ENCODE measurements at places on chromosomes 6 and 20.

- DNase-seq = peak; percentile 36
These were observed 538 bp upstream of the ZFP64 start for GRCh38 chr20:52191916-52192718.

DNA sequence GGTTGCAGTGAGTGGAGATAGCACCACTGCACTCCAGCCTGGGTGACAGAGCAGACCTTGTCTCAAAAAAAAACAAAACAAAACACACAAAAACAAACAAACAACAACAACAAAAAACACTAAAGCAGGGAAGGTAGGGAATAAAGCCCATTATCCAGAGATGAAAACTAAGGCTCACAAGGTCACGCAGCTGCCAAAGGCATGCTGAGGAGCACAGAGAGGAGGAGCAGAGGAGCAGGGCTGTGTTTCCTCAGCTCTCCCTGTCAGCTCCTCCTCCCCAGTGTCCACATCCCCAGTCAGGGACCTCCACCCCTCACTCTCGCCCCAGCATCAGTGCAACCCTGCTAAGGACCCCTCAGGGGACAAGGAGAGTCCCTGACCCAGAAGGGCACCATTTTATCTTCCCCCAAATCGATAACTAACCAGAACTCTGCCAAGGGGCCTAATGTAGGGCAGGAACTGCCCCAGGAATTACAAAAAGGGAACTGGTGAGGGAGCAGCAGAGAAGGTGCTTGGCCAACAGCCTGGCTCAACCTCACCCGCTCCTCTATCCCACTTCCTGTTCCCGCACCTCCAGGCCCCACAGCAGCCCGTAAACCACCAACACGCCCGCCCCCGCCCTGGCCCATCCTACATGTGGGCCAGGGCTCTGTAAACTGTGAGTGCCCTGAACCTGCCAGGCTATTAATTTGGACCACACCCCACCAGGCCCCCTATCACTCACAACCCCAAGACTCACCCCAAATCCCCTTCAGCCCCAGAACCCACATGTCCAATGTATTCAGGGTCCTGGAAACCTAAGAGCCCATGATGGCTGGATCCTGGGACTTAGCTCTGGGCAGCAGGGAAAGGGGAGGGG is 9.0 kb downstream of the TEAD3 start:
- no peak for DNase-seq

DNA sequence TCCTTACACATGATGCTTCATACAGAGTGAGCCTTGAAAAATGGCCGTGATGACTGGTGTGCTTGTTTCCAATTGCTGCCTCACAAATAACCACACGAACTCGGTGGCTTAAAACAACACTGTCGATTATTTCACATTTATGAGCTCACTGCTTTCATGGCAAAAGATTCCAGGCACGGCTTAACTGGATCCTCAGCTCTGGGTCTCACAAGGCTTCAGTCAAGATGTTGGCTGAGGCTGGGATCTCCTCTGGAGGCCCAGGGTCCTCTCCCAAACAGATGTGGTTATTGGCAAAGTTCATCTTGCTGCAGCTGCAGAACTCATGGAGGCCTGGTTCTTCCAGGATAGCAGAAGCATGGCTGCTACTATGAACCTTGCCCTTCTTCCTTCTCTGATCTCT is 144.6 kb downstream of the TFAP2C start:
- DNase-seq = no peak

- DNase-seq = no peak
These were observed 134.4 kb upstream of the HMGCLL1 start for GRCh38 chr6:55713436-55713835.

DNA sequence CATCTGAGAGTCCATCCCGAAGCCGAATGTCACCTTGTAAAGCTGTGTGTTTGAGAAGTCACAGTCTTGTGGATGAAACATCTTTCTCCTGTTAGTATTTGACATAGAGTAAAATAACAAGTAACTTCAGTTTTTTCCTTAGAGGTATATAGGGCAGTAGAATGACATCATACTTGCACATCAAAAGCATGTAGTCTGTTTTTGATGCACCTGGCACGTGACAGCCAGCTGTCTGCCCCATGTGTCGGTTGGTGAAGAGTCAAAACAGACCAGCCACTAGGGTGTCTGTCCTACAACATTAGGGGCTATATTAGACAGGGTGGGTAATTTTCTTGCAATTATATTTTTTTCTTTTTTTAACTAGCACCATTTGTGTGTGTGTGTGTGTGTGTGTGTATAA is 70.2 kb downstream of the SNX9 start:
- DNase-seq = no peak

DNA sequence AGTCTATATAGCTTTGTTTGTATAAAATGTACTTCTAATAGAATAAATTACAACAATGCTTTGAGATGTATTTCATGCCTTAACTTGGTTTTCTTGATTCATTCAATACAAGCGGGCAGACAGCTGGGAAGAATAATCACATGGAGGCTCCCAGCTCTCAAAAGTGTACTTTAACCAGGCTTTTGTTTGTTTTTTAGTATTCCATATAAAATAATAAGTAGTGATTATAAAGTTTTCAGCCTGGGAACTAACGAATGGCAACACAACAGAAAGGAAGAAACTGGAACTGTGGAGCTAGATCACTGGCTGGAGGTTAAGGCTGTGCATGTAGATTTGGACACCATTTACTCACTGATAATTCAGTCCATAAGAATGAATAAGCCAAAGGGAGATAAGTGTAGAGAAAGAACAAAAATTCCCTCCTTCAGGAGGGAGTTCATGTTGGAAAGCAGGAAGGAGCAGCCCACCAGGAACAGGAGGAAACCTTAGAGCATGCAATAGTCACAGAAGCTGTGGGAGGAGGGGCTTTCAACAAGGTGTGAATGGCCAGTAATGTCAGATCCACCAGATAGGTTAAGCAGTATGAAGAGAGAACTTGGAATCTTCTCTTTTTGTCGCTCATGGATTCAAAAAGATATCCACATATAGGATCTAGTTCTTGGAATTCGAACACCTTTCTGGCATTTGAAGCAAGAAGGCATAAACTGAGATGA is 41.2 kb upstream of the SLC35D3 start:
- no peak for DNase-seq
